ENCODE measurements at places on chromosomes 5 and 9.

DNA sequence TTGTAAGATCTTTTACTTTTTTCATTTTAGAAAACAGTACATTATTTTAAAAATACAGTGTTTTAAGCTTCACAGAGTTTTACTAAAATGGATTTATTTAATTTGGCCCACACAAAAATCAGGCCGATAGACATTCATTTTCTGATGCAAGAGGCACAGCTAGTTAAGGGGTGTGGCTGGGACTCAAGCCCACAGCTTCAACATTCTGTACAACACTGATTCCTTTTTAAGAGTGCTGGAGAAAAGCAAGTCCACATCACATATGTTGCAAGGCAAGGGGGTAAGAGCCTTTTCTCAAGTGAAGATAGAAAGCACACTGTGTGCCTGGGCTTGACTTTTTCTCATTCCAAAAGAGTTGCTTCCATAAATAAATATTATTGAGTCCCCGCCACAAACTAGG is 195.9 kb downstream of the RFK start:
- DNase-seq: no peak

DNA sequence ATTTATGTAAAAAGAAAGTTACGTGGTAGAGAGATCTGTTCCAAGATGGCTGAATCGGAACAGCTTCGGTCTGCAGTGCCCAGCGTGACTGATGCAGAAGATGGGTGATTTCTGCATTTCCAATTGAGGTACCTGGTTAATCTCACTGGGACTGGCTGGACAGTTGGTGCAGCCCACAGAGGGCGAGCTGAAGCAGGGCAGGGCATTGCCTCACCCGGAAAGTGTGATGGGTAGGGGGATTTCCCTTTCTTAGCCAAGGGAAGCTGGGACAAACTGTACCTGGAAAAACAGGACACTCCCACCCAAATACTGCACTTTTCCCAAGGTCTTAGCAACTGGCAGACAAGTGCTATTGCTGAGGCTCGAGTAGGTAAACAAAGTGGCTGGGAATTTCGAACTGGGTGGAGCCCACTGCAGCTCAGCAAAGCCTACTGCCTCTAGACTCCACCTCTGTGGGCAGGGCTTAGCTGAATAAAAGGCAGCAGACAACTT is 13.1 kb upstream of the HSD17B4 start:
- DNase-seq: no peak

DNA sequence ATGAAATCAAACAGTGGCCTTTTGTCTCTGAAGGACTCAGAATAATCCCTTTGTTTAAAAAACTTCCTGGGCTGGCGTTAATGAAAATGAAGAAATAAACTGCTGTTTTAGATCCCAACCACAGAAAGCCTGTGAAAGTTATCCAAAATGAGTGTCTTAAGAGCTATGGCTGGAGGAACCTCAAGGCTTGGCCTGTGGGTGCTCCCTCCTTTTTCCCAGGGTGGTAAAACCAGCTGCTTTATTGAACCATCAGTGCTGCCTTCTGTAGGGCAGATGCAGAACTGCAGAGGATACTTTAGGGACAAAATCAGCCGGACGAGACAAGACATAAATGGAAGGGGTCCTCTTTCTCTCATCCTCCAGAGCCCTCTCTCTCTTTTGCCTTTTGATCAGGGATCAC is 100.9 kb downstream of the SMARCA2 start:
- no peak for DNase-seq

- no peak for DNase-seq
Measured at GRCh38 chr9:126999315-127000068, 84.9 kb downstream of the RALGPS1 start.
